ENCODE measurements at places on chromosomes 1 and 21.

- DNase-seq = no peak
Measured at GRCh38 chr1:62796221-62796620, 12.3 kb downstream of the ATG4C start.

GRCh38 chr1:213560226-213560625 lies 427.5 kb upstream of the PROX1 start:
- no peak for DNase-seq

DNA sequence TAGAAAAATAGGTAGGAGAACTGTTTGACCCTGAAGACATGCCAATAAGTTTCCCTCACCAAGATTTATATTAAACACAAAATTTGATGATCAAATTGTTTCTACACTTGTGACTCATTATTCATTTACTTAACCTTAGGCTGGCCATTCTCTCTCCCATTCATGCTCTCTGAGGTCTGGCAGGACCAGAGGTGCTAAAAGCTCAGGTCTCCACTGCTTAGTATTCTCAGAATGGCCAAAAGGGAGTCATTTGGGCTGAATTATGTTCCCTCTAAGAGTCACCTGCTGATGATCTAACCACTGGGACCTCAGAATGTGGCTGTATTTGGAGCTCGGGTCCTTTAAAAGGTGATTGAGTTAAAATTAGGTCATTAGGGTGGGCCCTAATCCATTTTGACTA lies 47.1 kb upstream of the ATP1B1 start:
- DNase-seq = no peak

GRCh38 chr21:37593740-37594471 lies 227.3 kb downstream of the DYRK1A start:
- no peak for DNase-seq

- no peak for DNase-seq
Measured at GRCh38 chr1:241782396-241782795, 65.6 kb upstream of the EXO1 start.

DNA sequence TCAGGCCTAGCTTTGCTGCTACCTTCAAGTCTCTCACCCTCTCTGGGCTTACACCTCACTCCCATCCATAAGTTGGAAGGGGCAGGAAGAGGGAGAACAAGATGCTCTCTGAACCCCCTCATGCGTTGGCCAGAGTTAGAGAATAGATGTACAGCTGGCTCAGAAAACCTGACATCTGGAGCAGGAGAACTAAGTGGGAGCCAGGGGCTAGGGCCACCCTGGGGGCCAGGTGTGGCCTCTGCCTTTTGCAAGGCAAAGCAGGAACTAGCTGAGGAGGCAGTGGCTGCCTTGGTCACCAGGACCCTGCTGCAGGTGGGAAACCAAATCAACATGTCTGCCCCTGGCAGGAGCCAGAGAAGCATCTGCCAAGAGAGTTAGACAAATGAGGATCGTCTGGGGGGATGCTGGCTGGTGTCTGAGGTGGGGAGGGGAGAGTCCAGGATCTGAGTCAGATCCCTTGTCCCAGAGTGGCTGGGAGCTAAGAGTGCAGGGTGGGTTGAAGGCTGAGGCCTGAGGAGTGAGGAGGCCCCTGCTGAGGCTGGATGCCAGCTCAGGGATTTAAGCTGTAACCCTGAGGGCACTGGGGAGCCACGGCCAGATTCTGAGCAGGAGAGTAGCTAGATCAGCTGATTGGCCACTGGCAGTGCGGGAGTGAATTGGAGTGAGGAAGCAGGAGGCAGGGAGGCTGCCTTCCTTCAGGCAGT lies 115.0 kb downstream of the EPHB2 start:
- DNase-seq = no peak

DNA sequence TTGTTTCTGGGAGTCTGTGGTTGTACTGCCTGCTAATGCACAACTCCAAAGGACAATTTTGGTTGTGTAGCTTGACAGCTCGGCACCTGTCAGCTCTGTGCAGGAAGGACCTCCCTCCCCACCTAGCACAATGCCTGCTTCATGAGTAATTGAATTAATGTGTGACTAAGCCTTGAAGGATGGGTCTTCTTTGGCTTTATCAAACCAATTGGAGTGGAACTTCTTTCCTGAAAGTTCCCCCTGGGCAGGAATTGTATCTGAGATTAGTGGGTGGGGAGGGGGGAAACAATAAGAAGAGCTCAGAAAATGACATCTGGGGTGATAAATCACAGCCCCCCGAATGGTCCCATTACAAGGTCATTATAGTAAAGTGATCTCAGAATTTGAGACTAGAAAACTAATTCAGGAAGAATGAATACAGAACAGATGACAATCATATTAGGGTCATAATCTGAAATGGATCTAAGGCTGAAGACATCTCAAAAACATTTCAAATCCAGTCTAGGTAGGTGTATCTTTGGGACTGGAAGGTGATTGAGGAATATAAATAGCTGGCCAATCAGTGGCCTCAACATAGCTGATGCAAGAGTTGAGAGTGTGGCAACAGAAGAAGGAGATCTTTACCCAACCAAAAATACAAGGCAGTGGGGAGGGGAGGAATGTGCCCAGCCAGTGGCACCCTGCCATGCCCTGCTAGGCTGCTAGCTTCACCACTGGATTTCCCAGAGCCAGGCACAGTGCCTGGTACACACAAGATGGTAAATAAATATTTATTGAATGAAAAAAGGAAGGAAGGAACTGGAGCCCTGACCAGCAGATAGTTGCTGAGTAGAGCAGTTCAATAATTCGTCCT lies 10.1 kb upstream of the SESN2 start:
- no peak for DNase-seq

- DNase-seq = no peak
Measured at GRCh38 chr1:34984435-34984792, 733 bp downstream of the TMEM35B start.

DNA sequence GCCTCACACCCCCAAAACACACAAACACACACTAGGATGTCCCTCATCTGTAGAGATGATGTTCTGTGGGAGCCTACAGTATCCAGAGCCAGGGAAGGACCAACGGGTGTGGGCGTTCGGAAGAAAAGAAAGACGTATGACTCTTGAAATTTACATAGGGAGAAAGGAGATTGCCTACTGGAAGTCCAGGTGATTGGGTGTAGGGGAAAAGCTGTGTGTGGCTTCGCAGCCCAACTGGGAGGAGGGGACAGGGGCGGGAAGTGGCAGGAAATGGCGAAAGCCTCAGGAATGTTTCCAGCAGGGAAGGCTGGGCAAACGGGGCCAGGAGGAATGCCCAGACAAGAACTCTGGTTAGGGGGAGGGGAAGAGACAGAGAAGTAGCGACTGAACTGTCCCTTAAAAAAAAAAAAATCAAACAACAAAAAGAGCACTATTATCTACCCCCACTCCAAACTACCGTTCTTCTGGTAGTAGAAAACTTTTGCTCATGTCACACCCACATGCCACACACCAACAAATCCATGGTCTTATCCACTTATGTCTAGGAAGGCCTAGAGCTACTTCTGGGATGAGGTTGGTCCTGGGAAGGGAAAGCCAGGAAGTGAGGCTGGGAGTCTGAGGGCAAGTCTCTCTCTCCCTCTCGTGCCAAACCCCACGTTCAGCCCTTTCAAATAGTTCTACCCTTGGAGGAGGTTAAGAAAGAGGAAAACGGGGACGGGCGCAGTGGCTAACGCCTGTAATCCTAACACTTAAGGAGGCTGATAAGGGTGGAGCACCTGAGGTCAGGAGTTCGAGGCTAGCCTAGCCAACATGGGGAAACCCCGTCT lies 1.8 kb upstream of the CKS1B start:
- DNase-seq = peak; percentile 84

DNA sequence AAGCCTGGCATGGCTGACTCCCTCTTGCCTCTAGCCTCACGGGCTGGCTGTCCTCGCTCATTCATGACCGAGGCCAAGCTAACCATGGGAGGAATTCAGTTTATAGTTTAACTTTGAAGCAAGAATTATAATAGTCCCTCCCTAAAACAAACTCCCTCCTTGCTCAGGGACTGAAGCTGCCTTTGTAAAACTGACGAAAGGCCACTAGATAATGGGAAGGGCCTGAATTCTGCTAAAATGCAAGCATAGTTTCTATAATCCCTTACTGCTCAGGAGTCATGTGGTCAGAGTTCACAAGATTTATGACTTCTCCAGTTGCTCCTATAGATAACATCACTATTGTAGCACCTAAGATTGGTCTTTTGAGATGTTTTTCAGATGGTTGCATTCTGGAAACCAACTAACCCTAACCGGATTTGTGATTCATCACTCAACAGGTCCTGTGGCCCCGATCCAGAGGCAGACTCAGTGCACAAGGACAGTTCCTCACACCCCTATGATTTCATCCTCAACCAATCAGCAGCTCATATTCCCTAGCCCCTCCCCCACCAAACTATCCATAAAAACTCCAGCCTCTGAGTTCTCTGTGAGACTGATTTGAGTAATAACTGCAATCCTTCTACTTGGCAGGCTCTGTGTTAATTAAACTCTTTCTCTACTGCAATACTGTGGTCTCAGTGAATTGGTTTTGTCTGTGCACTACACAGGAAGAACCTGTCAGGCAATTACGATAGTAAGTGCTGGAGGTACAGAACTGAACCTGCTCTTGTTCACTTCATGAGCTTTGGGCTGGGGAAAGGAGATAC lies 26.4 kb downstream of the HHIPL2 start:
- DNase-seq = no peak

DNA sequence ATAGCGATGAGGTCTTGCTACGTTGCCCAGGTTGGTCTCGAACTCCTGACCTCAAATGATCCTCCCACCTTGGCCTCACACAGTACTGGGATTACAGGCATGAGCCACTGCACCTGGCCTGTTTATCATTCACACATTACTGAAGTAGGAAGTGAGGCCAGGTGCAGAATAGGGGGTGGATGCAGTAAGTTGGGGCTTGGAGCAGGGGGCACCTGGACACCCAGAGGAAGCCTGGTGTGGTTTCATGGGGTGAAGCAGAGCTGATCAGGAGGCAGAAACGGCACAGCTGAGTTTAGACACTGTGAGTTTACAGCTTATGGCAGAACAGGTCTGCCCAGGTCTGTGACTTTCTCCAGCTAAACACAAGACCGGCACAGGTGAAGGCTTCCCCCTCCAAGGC lies 4.9 kb downstream of the CDA start:
- DNase-seq = no peak

DNA sequence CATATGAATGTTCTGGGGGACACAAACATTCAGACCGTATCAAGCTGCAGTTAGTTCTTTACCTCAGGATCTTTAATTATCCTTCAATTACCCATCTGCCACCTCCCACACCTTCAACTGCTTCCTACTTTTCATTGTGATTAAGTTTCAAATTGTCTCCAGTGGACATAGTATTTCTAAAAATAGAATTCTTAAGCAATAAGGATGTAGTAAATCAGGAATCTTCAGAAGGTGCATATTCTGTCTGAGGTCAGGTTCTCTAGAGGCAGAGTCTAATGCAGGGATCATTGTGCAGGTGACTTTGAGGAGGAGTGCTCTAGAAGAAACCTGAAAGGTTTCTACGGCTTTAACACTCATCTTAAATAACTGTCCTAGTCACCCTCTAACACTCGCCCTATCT lies 102.6 kb upstream of the PPP2R5A start:
- no peak for DNase-seq

DNA sequence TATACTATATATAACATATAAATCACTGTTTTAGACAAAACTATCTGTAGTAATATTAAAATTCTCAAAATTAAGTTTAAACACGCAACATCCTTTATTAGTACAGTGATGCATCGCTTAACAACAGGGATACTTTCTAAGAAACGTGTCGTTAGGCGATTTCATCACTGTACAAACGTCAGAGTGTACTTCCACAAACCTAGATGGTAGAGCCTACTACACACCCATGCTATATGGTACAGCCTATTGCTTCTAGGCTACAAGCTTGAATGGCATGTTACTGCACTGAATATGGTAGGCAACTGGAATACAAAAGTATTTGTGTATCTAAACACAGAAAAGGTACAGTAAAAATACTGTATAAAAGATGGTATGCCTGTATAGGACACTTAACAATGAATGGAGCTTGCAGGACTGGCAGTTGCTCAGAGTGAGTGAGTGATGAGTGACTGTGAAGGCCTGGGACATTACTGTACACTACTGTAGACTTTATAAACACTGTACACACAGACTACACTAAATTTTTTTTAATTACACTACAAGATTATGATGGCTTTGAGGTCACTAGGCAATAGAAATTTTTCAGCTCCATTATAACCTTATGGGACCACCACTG lies 10.5 kb downstream of the FOXJ3 start:
- no peak for DNase-seq

DNA sequence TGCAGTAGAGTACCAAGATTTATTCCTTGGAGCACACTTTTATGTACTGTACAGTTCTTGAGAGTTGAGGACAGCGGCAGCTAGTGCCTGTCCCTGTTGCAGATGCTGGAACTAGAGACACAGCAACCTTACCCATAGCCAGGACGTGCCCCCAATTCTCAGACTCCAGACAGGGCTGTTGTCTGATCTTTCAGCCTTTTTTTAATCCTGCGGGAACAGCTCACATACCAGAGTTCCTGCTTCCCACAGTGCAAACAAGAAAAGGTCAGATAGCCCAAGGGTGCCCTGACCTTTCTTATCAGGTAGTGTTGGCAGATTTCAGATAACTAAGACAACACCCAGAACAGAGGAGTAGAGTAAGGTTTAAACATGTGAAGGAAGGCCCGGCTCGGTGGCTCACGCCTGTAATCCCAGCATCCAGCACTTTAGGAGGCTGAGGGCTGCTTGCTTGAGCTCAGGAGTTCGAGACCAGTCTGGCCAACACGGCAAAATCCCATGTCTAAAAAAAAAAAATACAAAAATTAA lies 78.5 kb downstream of the DOP1B start:
- DNase-seq = no peak

- DNase-seq = no peak
Measured at GRCh38 chr1:22031214-22031962, 21.1 kb upstream of the CDC42 start.

DNA sequence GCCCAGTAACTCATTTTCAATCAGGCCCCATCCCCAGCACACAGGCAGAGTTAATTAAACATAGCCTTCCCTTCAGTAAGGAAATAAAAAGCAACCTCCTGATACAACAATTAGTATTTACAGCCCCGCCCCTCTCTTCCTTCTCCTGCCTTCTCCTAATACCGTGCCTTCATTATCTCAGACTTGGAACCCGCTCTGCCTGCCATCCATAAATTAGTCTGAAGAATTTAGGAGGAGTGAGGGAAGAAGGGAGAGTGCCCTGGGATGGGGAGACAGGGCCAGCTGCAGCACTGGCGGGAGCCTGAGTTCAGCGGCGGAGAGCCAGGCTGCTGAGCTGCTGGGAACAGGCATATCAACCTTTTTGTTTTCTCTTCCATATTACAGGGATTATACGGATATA lies 172.8 kb downstream of the ACTL8 start:
- no peak for DNase-seq

DNA sequence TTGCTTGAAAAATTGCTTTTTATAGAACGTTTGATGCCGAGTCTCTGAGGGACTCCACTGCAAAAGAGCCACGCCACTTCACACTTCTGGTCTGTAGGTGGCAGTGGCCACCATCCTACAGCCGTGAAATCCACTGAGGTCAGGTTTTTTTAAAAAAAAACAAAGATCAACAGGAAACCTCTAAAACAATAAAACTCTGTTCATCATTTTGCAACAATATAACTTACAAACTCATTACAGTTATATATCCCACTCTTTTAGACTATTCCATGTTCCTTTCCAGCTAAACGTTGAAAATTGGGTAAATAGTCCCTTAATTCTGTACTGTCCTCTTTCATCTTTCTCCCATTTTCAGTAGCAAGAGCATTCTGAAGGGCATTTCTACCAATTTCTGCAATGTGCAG lies 64.6 kb upstream of the FMN2 start:
- DNase-seq = no peak

- no peak for DNase-seq
Measured at GRCh38 chr1:116945421-116945820, 35.7 kb downstream of the PTGFRN start.

GRCh38 chr1:20930427-20930826 lies 143.3 kb upstream of the HP1BP3 start:
- no peak for DNase-seq

- no peak for DNase-seq
Measured at GRCh38 chr1:33824971-33825370, 38.9 kb upstream of the HMGB4 start.

Data from AG04449 (cell line).